ENCODE measurements at places on chromosomes 6 and 20.

- DNase-seq, result no peak
Observed at GRCh38 chr20:479487-479886, 17.2 kb upstream of the TBC1D20 start.

DNA sequence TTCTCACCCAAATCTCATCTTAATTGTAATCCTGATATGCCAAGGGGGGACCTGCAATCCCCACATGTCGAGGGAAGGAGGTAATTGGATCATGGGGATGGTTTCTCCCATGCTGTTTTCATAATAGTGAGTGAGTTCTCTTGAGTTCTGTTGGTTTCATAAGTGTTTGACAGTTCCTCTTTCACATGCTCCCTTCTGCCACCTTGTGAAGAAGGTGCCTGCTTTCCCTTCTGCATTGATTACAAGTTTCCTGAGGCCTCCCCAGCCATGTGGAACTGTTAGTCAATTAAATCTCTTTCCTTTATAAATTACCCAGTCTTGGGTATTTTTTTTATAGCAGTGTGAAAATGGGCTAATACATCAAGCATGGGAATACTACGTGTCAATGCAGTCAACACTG is 925.0 kb upstream of the MAN1A1 start:
- no peak for DNase-seq

GRCh38 chr6:169975701-169976100 is 224.3 kb downstream of the ERMARD start:
- no peak for DNase-seq

DNA sequence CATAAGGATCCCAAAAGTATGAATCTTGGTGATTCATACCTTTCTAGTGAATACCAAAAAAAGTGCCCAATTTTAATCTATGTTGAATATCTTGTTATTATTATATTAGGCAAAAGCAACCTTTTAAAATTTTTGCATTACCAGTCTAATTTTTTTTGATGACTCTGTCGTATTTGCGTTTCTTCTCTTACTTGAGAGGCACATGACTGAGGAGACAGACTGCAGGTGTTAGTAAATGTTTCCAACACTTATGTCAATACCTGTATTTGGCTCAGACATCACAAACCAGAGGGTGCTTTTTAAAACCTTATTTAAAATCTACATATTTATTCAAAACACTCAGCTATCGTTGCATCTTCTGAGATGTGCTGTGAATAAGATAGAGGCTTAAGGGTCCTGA is 27.1 kb downstream of the ID4 start:
- no peak for DNase-seq

DNA sequence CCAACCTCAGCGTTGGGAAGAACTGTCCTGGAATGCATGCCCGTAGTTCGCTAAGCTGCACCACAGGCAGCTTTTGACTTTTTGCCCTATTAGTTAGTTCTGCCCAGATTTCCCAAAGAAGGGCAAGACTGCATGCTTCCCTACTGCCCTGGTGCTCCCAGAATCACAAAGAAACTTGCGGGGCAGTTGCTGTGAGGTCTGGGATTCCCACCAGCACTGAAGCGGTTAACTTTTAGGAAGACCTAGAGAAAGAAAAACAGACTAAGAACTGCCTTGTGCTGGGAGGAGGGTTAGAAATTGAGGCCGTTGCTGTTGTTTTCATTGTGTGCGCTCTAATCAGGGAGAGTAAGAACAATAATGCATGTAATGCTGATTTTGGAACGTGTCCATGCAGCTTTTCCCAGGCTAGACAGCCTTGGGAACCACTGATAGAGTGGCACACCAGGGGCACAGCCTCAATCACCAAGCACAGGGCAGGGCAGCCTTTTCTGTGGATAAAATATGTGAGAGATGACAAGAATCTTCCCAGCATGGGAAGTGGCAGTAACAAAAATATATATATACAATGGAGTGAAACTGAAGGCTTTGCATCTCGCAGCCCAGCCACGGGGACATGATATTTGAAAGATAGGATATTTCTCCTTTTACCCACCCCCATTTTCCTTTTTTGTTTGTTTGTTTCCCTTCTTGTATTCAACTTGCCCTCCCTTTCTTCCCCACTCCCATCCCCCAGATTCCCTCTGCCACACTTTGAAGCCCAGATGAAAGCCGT is 137.7 kb upstream of the HEY2 start:
- no peak for DNase-seq

GRCh38 chr6:164183556-164184123 is 769.1 kb downstream of the QKI start:
- no peak for DNase-seq

DNA sequence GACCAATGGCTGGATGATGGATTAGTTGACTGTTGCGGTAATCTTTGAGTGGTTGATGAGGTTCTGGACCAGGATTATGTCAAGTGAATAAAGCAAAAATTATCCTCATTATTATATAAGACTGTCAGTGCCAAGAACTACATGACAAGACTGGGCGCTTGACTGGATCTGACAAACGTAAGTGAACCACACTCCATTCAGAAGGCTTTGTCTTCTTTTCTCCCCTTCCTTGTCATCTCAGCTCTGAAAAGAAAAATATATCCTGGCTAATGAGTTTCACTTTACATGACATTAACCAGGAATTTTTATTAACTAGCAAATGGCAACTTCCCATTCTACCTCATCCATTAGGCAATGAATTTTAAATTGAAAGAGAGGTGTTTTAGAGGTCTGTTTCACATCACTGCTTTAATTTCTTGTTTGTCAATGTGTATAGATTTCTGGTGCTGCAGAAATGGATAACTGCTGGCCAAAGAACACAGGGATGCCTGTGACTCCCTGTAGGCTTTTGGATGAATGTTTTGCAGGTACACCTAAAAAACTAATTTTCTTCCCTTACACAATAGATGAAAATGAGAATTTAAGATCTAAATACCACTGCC is 150.1 kb downstream of the ELOVL4 start:
- DNase-seq, result no peak

DNA sequence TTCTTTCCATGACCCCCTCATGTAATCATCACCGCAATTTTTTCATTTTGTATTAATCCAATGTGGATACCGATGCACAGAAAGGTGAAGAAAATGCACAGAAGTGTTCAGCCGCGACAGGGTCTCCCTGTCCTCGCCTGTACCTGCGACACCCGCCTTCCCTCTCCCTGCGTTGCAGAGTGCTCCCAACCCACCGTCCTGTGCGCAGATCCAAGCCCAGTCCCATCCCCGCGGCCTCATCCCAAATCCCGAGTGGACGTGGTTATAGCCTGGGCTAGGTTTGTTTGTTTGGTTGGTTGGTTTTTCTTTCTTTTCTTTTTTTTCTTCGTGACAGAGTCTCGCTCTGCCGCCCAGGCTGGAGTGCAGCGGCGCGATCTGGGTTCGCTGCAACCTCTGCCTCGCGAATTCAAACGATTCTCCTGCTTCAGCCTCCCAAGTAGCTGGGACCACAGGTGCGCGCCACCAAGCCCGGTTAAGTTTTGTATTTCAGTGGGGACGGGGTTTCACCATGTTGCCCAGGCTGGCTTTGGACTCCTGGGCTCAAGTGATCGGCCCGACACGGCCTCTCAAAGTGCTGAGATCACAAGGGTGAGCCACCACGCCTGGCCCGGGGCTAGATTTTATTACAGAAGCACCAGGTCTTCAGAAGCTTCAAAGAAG is 536 bp upstream of the RAET1G start:
- no peak for DNase-seq

GRCh38 chr20:21182832-21183563 is 57.1 kb downstream of the KIZ start:
- no peak for DNase-seq

DNA sequence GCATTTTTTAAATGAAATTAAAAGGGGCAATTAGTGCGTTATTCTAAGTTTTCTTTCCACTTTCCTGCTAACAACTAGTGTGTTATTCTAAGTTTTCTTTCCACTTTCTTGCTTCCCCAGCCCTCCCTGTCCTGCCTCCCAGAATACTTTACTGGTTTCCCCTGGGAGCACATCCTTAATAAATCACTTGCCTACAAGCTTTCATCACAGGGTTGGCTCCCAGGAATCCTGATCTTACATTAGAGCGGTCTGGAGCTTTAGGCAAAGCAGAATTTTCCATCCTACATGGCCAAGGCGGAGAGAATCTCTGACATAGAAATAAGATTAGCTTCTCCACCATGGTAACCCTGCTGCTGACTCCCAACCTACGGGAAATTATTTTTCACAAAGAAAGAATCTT is 150.4 kb downstream of the BFSP1 start:
- no peak for DNase-seq

GRCh38 chr6:105785066-105785811 is 300.9 kb upstream of the PRDM1 start:
- DNase-seq, result no peak

GRCh38 chr20:37921341-37921929 is 18.5 kb downstream of the VSTM2L start:
- DNase-seq, result no peak

GRCh38 chr6:140355476-140355875 is 981.0 kb upstream of the CITED2 start:
- no peak for DNase-seq

DNA sequence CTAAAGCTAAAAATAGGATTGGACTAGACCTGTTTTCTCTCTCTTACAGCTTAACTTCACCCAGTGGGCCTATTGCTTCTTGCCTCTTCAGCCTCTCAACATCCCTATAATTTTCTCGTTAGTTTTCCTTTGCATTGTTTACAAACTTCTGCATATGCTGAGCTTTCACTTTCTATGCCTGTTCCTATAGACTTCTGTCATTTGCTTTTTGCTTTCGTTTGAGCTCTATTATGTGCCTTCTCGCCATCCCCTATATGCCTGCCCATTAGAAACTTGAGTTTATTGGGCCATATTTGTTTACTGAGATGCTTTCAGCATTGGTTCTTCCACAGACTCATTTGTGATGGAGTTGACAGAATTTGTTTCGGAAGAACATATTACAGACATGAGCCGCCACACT is 40.9 kb downstream of the NCOA7 start:
- no peak for DNase-seq

GRCh38 chr20:57633945-57634491 is 13.8 kb upstream of the ZBP1 start:
- no peak for DNase-seq

- no peak for DNase-seq
Observed at GRCh38 chr6:7267466-7268091, 45.4 kb downstream of the SSR1 start.

GRCh38 chr6:104855507-104855906 is 4.2 kb downstream of the HACE1 start:
- DNase-seq, result no peak

DNA sequence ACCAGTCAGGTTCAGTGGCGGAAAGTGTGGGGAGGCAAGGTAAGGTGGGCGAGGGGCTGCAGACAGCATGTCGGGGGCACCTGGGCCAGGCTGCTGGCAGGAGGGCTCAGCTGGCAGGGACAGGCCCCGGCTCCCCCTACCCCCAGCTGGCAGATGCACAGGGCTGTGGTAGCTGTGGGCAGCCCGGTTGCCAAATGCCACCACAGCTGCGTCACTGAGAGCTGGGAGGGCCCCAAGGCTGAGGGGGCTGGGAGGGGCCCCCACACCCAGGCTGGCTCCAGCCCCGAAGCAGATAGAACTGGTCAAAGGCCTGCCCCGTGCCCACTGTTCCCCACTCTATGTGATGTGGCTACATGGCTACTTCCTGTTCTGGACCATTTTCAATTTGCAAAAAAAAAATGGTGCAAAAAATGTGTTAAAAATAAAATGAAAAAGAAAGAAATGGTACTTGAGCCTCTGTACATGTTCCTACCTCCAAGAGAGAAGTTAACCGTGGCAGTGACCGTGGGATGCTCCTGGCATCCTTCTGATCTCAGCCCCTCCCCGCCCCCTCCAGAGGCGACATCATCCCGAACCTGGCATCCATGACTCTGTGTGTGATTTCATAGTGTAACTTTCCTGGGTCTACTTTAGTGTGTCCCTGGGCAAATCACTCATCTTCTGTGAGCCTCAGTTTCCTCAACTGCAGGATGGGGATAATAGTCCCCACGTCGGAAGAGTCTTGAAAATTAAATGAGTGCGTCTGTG is 64.4 kb downstream of the UBE2V1 start:
- peak; percentile 9 for DNase-seq

DNA sequence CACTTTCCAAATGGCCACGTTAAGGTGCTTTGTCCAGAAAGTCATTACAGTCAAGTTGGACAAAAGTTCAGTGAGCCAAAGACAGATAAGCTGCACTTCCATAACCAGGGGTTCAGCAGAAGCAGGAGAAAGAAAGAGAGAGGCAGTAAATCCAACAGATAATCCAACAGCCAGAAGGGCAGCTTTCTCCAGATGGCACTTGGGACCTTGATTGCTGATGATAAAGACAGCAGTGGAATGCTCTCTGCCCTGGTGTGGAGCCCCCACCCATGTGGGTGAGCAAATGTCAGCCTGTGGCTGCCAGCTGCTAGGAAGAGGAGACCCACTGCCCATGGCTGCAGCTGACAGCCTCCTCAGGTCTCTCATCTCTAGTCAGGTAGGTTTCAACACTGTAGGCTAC is 18.7 kb upstream of the NRSN1 start:
- DNase-seq, result no peak

GRCh38 chr6:11370191-11371018 is 137.9 kb upstream of the NEDD9 start:
- no peak for DNase-seq

DNA sequence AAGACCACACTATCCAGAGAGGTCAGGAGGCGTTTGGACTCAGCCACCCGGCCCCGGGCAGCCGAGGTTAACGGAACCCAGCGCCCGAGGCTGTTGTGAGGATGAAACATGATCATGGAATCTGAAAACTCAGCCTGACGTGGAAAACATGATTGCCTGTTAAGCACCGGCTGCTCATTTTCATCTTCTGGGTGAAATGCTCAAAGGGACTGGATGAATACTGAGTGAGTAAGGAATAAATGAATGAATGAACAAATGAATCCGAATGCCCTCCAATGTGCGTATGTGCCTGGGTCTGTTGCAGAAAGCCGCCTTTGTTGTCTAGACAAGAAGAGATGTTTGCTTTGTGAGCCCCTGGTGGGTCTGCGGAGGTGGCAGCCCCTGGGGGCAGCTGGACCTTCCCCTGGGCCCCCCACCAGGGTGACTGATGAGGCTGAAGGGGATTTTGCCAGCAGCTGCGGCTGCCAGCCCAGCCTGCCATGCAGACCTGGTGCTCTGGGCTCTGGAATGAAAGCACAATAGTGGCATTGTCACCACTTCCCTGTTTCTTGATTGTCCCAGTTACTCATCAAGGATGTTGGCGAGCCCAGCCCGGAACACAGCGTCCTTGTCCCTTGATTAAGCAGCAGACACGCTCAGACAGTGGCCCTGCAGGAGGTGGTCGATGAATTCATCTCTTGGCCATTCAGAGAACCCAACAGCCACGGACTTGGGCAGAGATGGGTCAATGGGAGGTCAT is 211.1 kb downstream of the ANKRD60 start:
- DNase-seq, result no peak

GRCh38 chr20:57612916-57613315 is 7.3 kb downstream of the ZBP1 start:
- DNase-seq, result no peak
